ENCODE measurements at places on chromosomes 13 and 19.

- DNase-seq = no peak
Measured at GRCh38 chr19:30362156-30362754, 9.9 kb upstream of the ZNF536 start.

- DNase-seq = no peak
Measured at GRCh38 chr19:58513213-58513693, 1.5 kb upstream of the SLC27A5 start.

- no peak for DNase-seq
Measured at GRCh38 chr19:4453232-4454179, 4.1 kb downstream of the UBXN6 start.

DNA sequence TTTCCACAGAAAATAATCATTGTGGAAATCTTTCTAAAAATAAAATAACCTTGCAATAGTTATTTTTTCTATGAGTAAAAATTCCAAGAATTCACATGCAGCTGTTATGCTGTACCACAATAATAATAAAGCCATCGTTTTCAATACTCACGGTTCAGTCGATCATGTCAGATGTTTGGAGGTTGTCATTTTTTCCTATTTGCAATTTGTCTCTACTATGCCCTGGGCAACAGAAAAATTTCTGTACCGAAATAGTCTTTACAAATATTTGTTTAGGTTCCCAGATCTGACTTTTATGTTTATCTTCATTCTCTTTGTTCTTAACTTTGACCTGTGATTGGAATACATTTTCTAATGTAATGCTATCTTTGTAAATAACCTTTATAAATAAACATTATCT lies 79.7 kb downstream of the ESD start:
- DNase-seq = no peak

DNA sequence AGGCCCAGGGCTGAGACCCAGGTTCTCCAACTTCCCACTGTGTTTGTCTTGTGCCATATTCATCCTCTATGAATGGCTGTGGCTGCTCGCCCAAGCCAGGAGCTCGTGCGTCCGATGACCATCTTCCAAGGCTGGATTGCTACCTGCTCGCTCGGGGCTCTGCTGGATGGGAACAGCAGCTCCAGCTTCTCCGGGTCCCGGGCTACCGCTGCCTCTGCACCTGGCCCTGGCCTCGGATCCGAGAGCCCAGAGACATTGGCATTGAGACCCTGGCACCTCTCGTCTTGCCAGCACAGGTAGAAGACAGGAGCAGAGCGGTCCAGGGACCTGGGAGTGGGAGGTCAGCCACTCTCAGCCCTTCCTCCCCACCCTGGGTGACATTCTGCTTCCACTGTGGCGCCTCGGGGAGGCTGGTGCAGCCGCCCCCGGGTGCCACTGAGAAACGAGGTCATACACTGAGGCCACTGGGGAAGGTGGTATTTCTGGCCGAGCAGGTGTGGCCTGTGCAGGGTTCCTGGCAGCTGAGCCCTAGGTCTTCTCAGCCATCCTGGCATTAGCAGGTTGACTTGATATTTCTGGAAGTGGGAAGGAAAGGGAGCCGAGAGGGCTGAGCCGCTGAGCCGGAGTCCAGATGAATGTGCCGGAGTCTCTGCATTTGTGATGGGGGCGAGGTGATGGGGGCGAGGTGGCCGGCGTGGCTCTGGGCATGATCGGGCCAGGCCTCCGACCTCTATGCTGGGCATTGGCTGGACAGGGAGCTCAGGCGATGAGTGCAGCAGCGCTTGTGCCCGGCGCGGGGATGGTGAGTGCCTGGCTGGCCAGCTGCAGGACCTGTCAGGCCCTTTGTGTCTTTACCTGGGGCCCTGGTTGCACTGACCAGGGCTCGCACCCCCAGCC lies 18.6 kb downstream of the NDUFB7 start:
- DNase-seq = no peak

DNA sequence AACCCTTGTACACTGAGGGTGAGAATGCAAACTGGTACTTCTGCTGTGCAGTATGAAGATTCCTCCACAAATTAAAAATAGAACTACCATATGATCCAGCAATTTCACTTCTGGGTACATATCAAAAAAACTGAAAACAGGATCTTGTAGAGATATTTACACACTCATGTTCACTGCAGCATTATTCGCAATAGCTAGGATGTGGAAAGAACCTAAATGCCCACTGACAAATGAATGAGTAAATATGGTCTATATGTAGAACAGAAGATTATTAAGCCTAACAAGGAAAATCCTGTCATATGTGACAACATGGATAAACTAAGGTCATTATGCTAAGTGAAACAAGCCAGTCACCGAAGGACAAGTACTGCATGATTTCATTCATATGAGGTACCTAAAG lies 304.7 kb downstream of the ENOX1 start:
- DNase-seq = no peak

GRCh38 chr19:290372-291005 lies 714 bp downstream of the PLPP2 start:
- DNase-seq = no peak

DNA sequence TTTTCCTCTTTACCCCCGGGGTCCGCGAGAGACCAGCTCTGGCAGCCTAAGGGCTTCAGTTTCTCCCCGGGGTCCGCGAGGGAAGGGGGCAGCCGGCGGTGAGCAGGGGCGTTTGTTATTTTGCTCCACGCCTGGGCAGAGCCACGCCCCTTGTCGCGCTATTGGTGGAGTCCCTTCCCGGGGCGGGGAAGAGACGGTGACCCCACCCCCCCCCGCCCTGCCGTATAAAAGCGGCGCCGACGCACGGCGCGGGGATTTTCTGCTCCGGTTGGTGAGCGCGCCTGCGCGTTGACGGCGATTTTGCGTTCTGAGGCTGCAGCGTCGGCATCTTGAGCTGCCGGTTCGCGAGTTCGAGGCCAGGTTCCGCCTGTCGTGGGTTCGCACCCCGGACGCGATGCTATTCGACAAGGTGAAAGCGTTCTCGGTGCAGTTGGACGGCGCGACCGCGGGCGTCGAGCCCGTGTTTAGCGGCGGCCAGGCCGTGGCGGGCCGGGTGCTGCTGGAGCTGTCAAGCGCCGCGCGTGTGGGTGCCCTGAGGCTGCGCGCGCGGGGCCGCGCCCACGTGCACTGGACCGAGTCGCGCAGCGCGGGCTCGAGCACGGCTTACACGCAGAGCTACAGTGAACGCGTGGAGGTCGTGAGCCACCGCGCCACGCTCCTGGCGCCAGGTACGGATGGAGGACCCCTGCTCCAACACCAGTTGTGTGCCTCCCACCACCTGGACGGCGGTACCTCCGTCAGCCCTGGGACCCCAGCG lies at the start of gene ARRDC2:
TSS of gene ARRDC2 (plus strand) at position 254 of the 757 bp plus-strand sequence. CDS start at position 395, 141 bp downstream.
- peak; percentile 81 for DNase-seq

GRCh38 chr13:101965096-101965495 lies 436.8 kb downstream of the FGF14 start:
- DNase-seq = no peak

DNA sequence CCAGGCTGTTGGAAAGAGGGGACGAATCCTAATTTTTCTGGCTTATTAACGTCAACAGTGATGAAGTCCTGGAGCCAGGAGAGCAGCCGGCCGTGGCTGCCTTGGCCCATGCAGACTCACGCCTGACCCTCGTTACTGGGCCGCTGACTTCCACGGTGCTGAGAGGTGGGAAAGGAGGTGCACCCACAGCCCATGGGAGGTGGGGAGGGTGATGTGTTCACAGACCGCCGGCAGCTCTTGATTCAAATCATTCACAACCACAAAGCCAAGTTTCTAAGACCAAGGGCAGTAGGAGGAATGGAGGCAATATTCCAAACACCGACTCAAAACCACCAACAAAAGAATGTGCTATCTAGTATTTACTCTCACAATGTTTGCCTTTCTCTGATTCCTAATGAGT lies 24.3 kb downstream of the COL4A2 start:
- DNase-seq = no peak

DNA sequence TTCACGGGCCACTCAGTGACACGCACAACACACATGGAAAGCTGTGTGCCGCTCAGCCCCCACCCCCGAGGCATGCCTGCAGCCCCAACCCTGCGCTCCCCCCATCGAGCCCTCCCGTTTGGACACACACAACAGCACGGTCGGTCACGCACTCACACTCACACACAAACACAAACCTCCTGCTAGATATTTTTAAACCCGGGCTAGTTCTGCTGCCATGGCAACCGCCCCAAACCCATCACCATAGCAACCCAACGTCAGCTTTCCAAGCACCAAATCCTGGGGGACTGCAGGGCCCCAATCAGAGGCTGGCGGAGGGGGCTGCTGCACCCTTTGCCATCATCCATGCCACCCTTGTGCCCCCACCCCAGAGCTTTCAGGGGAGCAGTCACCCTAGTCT lies 2.5 kb upstream of the NOVA2 start:
- peak; percentile 9 for DNase-seq

DNA sequence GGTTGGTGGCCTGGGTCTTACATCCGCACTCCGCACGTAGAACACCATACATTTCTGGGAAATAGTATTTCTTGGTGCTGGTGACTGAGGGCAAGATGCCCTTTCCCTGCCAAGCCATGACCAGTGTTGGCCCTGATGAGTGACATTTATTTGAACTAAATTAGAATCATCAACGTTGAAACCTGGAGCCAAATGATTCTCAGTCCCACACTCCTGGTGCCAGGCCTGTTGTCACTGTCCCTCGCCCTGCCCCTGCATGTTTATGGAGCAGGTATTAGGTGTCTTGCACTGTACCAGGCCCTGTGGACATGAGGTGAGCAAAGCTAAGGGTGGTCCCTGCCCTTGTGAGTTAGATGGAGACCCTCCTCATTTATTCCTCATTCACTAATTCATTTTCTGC lies 5.8 kb downstream of the CHST8 start:
- DNase-seq = no peak

DNA sequence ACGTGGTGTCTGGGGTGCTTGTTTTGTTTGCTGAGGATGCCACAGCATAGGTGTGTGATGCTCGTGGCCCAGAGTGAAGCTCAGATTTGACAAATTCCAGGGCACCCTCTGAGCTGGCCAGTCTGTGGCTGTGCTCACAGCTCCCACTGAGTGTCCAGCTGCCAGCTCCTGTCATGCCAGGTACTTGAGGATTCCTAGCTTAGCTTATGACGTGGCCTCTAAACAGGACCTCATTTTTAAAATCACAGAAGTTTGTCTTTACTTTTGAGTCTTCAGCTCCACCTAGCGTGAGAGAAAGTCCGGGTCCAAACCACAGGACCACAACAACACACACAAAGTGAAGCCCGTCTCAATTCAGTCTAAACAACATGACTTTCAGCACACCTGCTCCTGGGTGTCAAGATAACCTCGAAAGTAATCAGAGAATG lies 117.3 kb downstream of the RAB20 start:
- no peak for DNase-seq

DNA sequence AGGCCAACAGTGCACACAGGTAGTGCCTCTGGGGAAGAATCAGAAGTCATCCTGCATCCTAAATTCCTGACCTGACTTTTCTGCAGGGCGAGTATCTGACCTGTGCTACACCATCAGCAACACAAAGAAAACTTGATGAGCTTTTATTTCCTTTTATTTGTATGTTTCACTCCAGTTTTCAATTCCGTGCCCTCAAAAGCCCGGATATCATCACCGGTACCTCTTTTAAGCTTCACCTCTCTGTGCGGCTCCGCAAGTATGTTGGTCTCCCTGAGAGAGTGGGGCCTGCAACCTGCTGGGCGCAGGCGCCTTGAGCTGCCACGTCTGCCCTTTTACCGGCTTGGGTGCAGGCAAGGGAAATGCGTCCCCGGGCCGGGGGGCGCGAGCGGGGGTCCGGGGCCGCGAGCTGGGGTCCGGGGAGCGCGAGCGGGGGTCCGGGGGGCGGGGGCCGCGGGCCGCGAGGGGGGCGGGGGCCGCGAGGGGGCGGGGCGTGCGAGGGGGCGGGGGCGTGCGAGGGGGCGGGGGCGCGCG lies 4.3 kb upstream of the DUXA start:
- DNase-seq = no peak

GRCh38 chr13:30509254-30510050 lies 43.7 kb upstream of the HMGB1 start:
- DNase-seq = no peak

DNA sequence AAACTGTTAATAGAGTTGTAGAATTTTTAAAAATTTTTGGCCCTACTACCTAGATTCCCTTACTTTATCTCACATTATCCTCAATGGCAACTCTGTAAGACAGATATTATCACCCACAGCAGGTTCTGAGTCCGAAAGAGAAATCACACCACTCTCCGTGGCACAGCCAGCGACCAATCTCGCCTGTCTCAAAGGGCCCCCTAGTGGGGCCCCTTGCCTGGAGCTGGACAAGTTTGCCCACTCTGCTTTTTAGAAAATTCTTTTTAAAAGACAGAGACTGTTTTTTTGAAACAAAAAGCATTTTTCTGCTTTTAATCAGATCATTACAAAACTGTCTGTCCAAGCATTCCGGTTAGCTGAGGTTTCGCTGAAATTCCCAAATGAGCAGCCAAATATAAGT lies 21.7 kb downstream of the PHF11 start:
- DNase-seq = no peak

DNA sequence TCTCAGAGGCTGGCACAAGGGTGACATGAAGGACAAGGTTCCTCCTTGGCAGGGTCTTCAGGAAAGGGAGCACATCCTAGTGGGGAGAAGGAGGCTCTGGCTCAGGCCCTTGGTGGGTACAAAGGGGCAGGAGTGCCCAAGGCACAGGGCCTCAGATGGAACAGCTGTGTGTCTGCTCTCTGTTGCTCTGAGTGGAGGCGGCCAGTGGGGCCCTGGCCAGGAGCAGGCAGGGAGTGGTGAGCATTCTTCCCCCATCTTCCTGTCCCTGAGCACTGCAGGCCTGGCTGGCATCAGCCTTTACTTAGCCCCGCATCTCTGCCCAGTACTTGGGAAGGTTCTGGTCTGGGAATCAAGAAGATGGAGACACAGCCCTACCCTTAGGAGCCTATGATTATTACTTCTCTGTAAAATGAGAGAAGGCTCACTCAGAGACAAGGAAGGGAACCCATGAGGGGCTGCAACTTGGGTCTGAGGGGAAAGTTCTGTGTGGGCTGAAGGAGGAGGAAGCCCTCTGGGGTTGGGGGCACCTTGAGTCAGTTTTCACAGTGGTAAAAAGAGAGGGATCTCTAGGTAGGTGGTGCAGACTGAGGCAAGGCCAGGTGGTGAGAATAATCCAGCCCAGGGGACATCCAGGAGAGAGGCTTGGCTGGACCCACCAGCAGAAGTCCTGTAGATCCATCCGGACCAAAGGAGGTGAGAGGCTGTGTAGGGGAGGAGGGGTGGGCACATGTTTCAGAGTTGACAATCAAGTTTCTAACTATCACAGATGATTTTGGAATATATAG lies 173.5 kb downstream of the TSHZ3 start:
- DNase-seq = no peak
